Kidney glomerular epithelial cell (primary cell): ENCODE measurements at places on chromosomes 2 and 18.

- DNase-seq: no peak
These were observed 124.8 kb upstream of the CXCR4 start for GRCh38 chr2:136242687-136243277.

- DNase-seq: no peak
These were observed 51.6 kb downstream of the MRPL33 start for GRCh38 chr2:27823135-27823534.

DNA sequence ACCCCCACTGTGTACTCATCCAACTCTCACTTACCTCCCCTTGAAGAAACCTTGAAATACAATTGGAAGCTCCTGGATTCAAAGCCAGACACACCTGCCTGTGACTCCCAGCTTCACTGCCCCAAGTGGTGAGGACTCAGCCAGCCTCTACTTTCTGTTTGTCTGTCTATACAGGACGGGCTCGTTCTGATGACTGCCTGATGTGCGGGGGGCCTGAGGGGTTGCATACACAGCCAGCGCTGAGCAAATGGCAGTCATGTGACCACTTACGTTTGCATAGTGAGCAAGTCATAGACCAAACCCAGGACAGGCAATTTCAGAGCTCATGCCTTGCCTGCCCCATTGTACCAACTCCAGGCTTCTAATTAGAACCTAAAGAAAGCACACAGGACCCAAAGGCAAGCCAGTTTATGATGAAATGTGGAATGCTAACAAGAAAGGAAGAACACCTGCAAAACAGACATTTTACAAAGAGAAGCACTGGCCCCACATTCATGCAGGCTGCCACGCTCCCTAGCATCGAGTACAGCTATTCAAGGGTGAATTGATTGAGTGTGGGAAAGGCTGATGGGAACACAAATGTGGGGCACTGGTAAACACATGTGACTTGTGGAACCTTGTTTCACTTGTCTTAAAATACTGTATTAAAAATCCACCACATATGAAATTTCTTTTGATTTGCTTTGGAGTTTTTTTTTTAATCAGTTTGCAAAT, 137.8 kb downstream of the LNPK start:
- no peak for DNase-seq

DNA sequence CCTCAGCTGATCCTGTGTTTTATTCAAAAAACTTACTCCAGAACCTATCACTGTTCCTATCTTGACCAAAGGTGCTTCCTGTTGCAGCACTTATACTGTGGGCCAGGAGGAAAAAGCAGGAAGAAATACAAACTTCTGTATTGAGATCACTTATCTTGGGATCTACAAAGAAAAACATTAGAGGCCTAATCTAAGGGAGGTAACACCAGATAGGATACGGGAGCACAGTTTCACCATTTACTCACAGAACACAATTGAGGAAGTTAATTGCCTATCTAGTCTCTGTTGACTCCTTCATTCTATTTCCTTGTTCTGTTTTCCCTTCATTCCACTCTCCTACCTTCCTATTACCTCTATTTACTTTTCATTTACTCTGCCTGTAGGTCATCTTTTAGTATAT, 287.2 kb upstream of the LINC00305 start:
- DNase-seq: no peak

GRCh38 chr2:233152541-233152940, 92.4 kb downstream of the INPP5D start:
- no peak for DNase-seq

- DNase-seq: no peak
These were observed 111.1 kb upstream of the ACAA2 start for GRCh38 chr18:49924293-49924983.
